ENCODE measurements at places on chromosomes 3 and 15.

DNA sequence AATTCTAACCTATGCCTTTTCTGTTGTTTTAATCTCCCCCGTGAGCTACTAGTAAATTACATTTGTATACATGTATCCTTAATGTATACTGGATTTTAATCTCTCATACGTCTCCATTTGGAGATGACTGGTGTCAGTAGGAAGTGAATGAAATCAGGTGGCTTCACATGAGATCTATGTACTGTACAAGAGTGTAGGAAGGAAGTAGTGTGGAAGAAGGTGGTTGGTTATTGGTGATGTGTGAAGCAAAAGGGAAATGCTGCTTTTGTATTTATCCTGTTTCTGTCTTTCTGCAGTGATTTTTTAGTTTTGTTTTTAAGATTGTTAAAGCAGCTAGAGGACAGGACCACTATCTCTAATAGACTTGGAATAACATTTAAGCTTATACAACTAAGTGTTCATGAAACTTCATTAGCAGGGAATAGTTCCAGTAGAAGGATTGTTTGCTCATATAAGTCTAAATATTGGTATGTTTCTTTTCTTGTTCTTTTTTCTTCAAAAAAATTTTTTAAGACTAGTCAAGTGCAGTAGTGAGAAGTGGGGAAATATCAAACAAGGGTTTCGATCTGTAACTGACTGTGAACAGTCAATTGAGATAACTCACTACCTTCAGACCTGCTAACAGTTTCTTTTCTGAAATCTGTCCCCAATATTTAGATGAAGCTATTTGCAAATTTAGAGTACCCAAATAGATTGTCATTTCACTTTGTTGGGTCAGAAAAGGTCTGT, 15.3 kb downstream of the SNX1 start:
- no peak for DNase-seq

DNA sequence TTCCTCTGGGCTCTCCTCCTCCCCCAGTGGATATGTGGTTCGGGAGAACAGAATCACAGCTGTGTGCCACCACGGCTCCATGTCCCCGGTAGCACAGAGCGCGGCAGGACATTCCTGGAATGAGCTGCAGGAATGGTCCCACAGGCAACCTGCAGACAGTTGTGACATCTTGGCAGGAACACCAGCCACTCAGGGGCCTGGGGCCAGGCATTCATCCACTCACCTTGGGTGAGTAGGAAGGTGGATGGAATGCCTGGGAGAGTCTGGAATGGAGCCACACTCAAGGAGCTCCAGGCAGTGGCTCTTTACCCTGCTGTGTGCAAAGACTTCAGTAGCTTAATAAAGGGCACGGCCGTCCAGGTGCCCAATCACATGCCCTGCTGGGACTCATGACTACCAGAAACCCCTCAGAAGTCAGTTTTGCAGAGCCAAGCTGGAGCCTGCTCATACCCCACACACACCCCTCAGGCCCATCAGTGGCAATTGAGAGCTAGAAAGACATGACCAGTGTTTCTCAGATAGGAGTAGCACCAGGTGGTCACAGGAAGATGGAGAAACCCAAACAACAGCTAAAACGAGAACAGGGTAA, 117.3 kb upstream of the PRR20G start:
- no peak for DNase-seq

- no peak for DNase-seq
Measured at GRCh38 chr3:125214738-125215137, 2.2 kb upstream of the SLC12A8 start.

DNA sequence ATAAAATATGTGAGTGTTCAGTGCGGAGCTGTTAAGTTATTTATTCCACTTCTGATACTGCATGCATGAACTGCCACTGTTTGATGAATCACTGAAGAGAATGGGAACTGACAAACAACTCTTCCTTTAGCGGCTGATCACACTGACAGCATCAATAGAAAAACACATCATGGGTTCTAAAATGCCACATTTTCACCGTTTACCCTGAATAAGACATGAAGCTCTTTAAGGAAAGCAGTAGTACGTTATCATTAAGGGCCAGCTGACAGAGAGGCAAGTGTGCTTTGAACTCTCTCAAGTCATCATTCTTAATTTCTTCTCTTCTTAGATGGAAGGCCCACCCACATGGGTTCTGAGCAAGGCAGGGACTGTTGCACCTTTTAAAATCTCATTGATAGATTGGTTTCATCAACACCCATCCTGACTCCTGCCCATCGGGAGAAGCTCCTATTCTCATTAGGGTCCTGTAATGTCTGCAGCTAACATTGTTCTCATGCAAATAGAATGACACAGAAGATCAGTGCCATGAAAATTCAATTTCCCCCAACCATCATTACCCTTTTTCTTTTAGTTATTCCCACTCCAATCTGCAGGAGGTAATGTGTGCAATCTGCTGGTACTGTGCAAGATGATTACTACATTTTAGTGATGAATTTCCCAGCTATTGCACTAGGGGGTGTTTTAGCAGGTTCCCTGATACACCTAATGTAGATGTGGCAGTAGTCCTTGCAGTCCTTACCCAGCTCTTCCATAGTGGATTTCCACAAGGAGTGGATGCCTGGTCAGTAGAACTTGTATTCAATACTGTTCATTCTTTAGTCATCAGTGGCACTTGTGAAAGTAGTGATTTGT, 119.1 kb downstream of the ROBO2 start:
- no peak for DNase-seq
